Thoracic aorta (tissue), 2 donors: ENCODE measurements at places on chromosomes 1 and 21. TPM values are rescaled to one million over a fixed set of nuclear protein-coding genes. Genes with fewer than 3 reads are reported as not detected.

Gene STMN1
- total RNA-seq = 14.4 TPM

Gene ZNF281
- total RNA-seq = 6.5 TPM

Gene KRTAP10-8
- total RNA-seq = not detected

Gene NPL
- 30.7 TPM for total RNA-seq

GRCh38 chr1:222521299-222522104, 26.4 kb downstream of the HHIPL2 start:
- no peak for DNase-seq

GRCh38 chr21:34524646-34525601, 12.9 kb upstream of the KCNE1 start:
- no peak for DNase-seq

DNA sequence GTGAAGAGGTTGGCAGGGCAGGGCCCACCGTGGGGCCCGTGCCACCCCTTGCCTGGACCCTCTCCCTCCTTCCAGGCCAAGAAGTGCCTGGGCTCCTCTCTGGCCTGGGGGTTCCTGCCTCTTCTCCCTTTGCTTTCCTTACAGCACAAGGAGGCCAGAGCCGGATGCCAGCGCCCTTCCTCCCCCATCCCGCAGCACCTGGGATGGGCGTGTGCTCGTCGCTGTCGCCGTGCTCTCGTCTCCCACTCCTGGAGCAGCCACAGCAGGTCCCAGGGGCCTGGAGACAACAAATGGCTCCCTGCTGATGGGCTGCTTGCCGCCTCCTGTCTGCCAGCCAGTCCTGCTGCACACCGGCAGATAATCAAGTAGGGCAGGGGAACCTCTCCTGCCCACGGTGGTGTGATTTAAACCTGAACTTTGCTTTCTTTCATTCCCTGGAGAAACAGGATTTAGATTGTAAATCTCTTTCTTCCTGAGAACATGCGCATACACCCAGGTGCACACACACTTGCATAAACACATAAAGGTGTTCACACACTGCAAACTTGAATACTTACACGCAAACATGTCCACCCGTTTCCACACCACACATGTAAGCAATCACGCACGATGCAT, 50.8 kb upstream of the POU3F1 start:
- DNase-seq = no peak

DNA sequence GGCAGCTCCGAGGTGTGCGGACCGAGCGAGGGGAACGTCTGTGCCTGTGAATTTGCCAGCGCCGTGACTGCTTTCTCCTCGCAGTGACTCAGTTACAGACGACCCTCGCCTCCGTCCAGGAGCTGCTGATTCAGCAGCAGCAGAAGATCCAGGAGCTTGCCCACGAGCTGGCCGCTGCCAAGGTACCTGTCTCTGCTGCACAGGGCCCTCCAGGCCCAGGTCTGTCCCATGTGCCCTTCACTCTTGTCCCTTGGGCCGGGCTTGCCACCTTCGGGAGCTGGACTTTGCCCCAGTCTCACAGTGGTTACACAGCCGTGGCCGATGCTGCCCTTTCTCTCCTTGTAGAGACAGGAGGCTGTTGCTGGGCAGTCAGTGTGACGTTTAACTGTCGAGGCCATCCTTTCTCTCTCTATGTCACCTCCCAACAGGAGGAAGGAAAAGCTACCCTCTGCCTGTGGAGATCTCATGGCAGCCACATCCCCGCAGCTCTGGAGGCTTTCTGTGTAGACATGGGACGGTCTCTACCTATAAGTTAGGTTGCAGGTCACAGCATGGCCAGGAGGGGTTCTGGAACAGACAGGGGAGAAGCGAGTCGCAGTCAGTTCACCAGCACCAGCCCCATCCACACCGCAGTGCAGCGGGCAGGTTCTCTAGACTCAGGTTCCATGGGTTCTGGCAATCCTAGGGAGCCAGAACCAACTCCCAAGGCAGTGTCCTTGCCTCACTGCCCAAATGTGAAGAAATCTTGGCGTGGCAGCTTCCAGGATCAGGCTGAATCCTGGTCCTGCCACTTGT, 149.7 kb downstream of the PEX14 start:
- no peak for DNase-seq

- no peak for DNase-seq
Observed at GRCh38 chr1:236389253-236389652, 4.8 kb upstream of the EDARADD start.

GRCh38 chr1:4778056-4778455, 123.6 kb downstream of the AJAP1 start:
- DNase-seq = no peak

- no peak for DNase-seq
Observed at GRCh38 chr1:45411510-45411899, 71.3 kb upstream of the MUTYH start.

DNA sequence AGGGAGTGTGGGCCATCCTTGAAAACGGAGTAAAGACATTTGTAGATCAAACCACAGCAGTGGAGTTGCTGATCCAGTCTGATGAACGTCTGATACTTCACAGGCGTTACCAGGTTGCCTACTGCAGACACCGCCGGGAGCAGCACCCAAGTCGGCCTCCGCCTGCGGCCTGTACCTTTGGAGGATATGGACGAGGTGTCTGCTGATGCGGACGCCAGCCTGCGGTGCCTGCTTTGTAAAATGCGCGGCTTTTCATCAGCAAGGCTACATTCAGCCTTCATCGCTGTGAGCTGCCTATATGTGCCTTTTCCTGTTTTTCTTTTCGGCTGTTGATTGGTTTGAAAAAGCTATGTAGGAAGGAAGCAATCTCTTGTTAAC, 16.0 kb downstream of the SLX9 start:
- DNase-seq = no peak

GRCh38 chr1:230575886-230576500, 66.3 kb upstream of the COG2 start:
- no peak for DNase-seq

DNA sequence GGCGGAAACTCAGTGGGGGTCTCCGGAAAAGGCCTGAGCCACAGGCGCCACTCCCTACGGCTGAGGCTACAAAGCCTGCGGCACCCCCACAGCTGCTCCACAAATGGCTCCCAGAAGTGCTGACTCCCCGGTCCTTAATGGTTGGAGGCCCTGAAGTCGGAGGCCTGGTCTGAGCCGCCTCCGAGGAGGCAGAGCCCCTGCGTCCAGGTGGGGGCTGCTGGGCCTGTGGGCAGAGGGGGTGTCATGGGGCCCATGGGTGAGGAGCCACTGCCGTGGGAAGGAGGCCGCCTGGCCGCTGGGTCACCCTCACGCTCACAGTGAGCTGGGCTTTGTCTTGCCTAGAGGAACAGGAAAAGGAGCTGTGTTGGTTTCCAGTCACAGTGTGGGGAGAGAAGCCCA, 12.4 kb upstream of the COL18A1 start:
- no peak for DNase-seq

- no peak for DNase-seq
Observed at GRCh38 chr1:68454534-68454933, 4.8 kb upstream of the RPE65 start.

- no peak for DNase-seq
Observed at GRCh38 chr1:18009055-18009454, 98.5 kb upstream of the IGSF21 start.

- DNase-seq = no peak
Observed at GRCh38 chr1:114479134-114479533, 31.9 kb downstream of the TRIM33 start.
